Femur (tissue), 1 donor: ENCODE measurements at places on chromosomes 4 and X.

- no peak for DNase-seq
Measured at GRCh38 chr4:168541266-168541953, 44.6 kb downstream of the PALLD start.

GRCh38 chrX:2336181-2336580 lies 164.6 kb downstream of the DHRSX start:
- DNase-seq, result no peak

DNA sequence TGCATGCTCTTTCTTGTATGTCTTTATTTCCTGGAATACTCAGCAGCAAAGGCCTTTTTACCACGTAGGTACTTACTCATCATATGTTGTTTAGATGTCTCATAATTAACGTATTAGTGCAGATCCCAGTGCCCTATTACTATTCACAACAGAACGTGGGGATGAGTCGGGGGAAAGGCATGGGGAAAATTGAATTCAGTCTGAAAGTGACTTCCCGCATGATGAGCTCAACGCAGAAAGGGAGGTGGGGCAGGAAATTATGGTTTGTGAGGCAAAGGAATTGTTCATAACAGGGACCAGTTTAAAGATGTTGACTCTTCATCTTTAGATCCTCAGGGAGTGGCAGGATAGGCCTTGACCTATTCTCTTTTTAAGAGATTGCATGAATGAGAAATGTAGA lies 2.0 kb upstream of the TMPRSS11D start:
- no peak for DNase-seq

DNA sequence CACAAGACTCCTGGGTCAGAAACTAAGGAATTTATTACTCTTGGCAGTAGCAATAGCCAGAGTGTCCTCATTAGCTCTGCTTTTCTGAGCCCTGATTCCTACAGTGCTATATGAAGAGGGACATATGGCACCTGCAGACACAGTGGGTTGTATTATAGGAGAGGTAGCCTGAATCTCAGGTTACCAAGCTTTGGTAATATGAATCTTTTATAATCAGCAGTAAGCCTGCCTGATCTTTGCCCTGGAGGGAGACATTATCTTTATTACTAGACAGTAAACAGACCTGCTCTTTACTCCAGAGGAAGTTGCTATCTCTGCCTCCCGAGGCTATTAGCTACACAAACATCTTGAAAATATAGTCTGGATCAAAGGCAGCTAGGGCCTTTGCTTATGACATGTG lies 62.5 kb upstream of the HOPX start:
- DNase-seq, result no peak

- DNase-seq, result no peak
Measured at GRCh38 chrX:5957506-5957905, 271.2 kb downstream of the NLGN4X start.

DNA sequence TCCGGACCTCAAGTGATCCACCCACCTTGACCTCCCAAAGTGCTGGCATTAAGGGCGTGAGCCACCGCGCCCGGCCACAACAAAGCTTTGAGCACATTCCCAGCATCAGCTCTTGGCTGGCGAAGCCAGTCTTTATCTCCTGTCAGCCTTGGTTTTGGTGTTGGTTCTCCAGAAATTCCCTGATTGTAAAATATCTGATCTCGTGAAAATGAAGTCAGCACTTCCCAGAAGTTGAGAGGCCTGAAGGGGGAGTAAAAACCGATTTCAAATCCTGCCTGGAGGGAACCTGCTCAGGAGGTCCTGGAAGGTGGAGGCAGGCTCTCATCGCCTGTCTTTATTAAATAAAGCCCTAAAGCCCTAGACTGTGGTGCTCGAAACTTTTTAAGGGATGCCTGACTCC lies 33.6 kb downstream of the PTTG2 start:
- DNase-seq, result no peak

GRCh38 chrX:64975491-64975890 lies 759 bp downstream of the ZC4H2 start:
- peak; percentile 30 for DNase-seq

DNA sequence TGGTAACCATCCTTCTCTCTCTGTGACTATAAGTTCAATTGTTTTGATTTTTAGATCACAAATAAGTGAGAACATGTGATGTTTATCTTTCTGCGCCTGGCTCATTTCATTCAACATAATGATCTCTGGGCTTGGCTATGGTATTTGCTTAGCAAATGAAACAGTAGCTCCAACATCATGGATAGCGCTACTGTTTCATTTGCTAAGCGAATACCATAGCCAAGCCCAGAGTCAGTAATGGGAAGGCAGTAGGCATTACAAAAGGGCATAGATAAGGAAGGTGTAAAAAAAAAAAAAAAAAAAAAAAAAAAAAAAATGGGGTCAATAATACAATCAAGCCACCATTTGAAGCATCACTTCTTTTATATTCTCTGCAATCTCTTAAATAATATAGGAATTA lies 469.0 kb upstream of the ATOH1 start:
- no peak for DNase-seq

DNA sequence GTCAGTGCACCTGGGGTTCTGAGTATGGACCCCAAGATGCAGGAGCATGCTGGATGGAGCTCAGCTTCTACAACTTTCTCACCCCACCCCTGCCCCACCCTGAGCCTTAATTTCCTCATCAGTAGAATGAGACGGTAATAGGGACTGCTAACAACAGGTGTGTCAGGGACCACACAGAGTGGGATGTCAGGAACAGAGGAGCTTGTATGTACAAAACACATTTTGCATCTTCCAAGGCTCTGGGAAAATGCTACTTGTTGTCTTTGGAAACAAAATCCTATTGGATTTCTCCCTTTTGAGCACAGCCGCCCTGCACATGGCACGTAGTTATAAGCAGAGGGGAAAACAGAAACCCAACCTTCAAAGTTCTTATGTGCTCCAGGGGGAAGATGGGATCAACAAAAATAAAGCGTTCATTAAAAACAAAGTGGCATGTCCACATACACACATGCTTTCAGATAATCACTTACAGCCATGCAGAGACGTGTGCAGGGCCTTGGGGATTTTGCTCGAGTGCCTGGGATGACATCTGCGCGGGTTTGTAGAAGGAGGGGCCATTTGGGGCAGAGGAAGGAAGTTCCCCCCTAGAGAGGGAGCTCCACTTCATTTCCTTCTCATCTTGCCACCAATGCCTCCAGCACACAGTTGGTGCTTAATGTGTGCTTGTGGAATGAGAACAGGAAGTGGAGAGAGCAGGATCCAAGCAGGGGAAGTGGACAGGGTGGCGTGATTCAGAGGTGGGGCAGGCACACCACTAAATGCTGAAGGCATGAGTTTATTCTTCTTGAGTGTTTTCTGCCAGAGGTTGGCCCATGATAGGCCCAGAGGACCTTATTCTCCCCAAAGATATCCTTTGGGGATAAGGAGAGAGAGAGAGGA lies 138.9 kb downstream of the SMIM20 start:
- no peak for DNase-seq

- DNase-seq, result no peak
Measured at GRCh38 chr4:46956451-46956850, 36.9 kb downstream of the GABRA4 start.

DNA sequence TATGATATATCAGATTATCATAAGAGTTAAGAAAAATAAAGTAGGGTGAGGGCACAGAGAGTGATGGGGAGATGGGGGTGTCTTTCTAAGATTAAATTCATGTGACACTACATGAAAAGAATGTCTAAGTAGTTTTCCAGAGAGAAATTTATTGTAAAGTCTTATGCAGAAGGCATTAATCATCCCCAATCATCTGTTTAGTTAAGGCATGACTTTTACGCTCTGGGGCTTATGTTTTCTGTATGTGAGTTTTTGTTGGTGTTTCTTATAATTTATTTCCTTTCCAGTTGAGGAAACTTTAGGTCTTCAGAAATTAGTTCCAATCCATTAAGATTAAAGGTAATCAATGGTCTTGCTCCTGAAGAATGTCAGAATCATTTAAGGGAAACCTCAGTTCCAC lies 383.0 kb upstream of the GALNT7 start:
- DNase-seq, result no peak

DNA sequence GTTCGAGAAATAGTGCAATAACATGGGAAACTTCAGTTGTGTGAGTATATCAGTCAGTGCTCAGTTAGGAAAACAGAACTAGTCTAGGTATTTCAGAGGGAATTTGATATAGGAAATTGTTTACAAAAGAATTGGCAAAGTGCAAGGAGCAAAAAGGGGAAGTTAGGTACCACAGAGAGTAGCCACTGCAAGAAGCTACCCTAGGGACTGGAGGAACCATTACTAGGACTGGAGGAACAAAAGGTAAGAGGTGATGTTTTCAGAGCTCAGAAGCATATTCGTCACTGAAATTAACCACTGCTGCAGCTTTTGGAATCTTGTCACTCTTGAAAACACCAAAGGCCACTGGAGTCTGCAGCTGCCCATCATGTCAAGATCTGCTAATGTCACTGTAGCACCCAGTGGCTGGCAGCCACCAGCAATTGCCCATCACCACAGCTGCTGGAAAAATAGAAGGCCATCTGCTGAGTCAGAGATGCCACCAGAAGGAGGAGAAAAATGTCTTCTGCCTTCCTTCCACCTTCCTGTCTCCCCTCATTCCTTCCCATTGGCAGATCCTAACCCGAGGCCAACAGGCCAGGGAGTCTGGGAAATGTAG lies 160.6 kb upstream of the RPS6KA3 start:
- DNase-seq, result no peak

- peak; percentile 92 for DNase-seq
Measured at GRCh38 chrX:15737959-15738902, at the start of gene CA5B. Gene CA5B, plus strand, starts transcription at chrX:15738270. Its CDS starts 11,754 bp downstream, at chrX:15750024.

DNA sequence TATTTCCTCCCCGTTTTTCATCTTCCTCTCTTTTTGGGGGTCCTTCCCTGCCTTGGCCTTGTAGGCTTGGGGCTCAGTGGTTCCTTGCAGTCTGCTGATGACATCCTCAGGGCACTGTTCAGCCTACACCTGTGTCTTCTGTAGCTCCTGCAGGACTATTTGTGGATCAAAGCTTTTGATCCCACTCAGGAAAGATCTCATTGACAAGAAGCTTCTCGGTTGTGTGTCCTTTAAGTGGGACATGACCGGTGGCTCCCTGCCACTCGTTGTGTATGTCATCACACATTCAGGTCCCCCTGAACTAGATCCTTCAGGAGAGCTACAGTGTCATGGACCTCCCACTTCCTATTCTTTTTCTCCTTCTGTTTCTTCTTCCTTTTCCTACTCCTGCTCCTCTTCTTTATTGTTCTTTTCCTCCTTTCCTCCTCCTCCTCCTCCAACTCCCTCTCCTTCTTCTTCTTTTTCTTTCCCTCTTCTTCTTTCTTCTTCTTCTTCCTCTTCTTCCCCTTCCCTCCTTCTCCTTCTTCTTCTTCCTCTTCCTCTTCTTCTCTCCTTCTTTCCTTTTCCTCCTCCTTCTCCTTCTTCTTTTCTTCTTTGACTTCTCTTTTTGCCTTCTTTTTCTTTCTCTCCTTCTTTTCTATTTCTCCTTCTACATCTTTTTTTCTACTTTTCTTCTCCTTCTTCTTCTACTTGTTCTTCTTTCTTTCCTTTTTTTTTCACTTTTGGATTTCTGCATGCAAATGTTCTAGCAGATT lies 67.8 kb downstream of the NBDY start:
- peak; percentile 3 for DNase-seq

DNA sequence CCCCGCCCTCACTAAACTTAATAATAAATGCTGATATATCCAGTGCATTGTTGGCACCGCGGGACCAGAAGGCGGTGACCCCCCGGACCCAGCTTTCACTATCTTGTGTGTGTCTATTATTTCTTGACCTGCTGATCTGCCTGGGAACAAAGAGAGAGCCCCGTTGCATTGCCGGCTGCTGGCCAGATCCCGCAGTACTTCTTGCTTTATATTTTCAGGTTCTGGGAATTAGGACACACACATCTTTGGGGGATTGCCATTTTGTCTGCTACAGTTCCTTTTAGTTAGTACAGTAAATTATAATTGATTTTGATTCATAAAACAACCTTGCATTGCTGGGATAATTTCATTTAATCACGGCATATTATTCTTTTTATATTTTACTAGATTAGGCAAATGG lies 2.2 kb upstream of the RTL8B start:
- no peak for DNase-seq

GRCh38 chrX:133594156-133594555 lies 178.9 kb upstream of the GPC4 start:
- DNase-seq, result no peak

- DNase-seq, result no peak
Measured at GRCh38 chrX:6890544-6891261, 256.8 kb upstream of the STS start.

GRCh38 chr4:80154545-80154933 lies 42.8 kb upstream of the PRDM8 start:
- DNase-seq, result no peak

GRCh38 chrX:23403849-23404248 lies 69.2 kb downstream of the PTCHD1 start:
- no peak for DNase-seq

GRCh38 chrX:73076838-73077237 lies 2.5 kb downstream of the PABPC1L2A start:
- no peak for DNase-seq

DNA sequence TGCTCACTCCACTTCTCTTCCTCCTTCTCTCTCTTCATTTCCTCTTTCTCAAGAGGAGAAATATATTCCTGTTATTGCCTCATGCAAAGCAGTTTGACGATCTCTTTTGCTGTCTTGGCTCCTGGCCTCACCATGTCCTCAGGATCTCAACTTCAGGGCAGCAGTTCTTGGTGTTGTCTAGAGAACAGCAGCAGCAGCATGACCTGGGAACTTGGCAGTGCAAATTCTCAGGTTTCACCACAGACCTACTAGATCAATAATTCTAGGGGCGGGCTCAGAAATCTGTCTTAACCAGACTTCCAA lies 193.4 kb upstream of the EDNRA start:
- DNase-seq, result no peak

GRCh38 chrX:136828830-136829229 lies 48.1 kb upstream of the ARHGEF6 start:
- DNase-seq, result no peak

DNA sequence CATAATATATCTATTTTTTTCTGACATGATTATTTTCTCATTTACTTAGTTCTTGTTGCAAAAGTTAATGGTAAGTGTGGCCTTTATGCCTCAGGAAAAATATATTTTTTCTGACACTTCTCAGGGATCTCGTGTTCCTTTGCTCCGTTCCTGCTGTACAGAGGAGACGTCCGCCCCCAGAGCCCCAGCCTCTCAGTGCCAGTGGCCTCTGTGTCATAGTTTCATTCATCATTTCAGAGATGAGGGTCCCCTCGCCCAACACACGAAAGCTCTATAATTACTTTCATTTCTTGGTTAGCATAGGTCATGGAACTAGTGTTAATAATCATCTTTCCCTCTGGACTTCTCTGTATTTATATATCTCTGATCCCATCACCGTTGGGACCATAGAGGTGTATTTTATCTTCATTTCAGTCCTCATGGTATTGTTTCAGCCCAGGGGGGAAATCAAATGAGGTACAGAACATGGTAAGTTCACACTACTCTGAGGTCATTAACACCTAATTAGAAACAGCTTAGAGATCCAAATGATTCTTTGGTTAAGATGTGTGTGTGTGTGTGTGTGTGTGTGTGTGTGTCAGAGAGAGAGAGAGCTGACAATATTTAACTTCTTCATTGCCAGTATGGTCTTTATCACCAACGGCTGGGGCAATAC lies 631.1 kb upstream of the TENM3 start:
- DNase-seq, result no peak

GRCh38 chr4:8473198-8473919 lies 32.8 kb downstream of the TRMT44 start:
- DNase-seq, result peak; percentile 29

- peak; percentile 71 for DNase-seq
Measured at GRCh38 chrX:44675362-44676024, 132.8 kb upstream of the FUNDC1 start.
